ENCODE measurements at places on chromosomes 3 and 15.

DNA sequence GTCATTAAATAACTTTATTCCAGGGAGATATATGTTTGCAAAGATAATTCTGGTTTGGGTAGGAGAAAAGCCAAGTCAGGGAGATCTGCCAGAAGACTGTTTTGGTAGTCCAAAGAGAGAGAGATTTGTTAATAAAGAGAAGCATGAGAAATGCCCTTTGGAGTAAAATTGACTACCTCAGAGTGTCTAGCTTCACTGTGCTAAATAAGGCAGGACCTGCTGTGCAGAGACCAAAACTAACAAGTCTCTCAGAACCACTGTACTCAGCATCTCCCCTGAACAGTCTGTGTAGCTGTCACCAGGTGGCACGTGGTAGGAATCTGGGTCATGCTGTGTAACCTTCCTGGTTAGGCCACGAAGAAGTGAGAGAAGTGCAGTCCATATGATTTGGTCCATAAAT is 31.6 kb upstream of the SLC35G2 start:
- DNase-seq = no peak

DNA sequence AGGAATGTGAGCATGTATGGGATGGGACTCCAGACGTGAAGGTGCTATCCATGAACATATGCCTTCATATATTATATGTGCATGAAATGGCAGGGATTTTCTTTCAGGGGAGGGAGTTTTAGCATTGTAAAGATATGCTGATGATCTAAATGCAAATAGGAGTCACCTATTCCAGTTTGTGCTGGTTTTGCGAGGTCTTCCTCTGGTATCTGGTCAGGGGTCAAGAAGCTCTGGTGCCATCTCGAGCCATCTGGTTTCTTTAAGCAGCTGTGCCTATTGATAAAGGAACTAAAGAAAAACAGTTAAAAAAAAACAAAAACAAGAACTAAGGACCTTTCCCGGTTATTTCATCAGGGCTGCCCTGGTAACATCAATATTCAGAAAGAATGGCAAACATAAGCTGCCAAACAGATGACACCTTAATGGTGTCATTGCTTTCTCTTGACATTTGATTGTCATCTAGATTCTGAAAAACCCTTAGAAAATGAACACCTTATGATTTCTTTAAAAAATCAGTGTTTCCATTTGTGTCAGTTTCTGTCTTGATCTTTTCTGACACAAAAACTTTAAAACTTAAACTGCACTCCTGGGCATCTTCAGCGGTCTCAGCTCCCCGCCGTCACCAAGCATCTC is 22.7 kb downstream of the APH1B start:
- no peak for DNase-seq

DNA sequence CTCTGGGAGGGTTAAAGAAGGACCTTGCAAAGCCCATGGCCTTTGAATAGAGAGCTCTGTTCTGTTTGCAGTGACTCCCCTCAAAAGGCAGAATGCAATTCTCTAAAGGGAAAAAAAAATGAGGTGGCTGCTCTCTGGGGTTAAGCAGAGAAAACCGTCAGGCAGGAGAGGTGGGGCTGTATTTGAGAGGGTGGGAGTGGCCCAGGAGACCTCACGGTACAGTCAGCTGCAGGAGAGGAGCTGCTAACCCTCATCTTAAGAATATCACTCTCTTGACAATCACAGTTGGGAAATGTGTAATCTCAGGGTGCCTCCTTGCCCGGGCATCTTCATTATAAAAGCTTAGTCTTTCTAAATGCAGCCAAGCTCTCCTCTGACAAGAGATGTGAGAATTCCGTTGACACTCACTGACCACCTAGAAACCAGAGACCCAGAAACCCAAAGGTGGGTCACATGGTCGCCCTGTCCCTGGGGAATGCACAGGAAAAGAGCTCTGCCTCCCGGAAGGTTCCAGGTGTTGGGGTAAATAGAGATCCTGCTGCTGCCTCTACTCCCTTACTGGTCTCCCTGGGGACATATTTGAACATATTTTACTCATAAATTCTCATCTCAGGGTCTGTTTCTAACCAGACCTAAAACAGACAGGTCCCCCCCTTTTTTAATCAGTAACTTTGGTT is 159.1 kb upstream of the CTDSPL start:
- DNase-seq = no peak

GRCh38 chr15:73982222-73982962 is 9.7 kb downstream of the STOML1 start:
- no peak for DNase-seq

DNA sequence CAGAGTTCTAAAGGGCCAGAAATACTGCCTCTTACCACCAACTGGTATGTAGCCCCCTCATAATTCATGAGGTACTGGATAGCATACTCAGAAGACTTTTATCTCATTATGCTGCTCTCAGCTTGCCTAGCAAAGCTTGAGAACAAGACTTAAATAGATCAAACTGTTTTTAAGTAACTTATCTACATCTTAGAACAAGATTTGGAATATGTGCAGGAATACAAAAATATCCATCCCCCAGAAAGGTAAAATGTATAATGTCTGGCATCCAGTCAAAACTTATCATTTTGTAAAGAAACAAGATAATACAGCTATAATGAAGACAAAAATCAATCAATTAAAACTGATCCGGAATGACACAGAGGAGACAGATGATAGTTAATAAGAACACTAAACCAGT is 400.4 kb upstream of the TGFBR2 start:
- DNase-seq = no peak

GRCh38 chr15:47475336-47475735 is 242.0 kb upstream of the SEMA6D start:
- DNase-seq = no peak

DNA sequence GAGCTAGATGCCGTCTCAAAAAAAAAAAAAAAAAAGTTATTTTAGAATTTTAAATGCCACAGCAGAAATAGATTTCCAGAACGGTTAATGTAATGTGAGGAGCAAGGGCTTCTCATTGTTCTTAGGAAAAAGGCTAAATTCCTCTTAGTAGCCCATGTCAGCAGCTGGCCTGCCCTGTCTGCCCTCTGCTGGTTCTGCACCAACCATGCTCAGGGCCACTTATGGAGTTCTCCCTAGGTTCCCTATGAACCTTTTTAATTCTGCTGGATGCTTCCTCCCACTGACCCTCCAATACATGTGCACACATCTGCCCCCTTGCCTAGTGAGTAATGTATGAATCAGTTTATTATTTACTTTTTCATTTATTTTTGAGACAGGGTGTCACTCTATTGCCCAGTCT is 32.2 kb upstream of the DPPA4 start:
- DNase-seq = no peak

DNA sequence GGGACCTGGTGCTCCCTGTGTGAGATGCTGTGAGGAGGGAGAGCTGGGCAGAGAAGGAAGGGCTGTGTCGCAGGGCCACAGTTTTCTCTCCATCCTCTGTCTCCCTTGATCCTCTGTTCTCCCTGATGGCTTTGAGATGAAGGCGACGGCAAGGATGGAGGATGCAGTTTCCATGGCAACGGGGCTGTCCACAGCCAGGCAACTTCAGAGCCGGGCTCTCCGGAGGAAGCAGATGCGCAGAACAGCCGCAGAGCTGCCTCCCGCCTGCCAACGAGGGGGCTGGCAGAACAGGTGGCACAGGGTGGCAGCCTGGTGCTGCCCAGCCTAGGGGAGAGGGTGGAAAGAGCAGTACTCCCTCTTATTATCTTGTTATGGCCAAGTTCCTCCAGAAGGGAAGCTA is 9.9 kb upstream of the GRM2 start:
- no peak for DNase-seq

- DNase-seq = no peak
These were observed 228.7 kb downstream of the WDR72 start for GRCh38 chr15:53530761-53531160.

GRCh38 chr15:95868450-95868849 is 462.1 kb upstream of the NR2F2 start:
- DNase-seq = no peak

Data from AG09319 (cell line).